H1 (cell line): ENCODE measurements at places on chromosomes 16 and 17. TPM values are rescaled to one million over a fixed set of nuclear protein-coding genes. Genes with fewer than 3 reads are reported as not detected.
A peak's percentile ranks its signal among the peaks of the same experiment; 100 is the strongest.

GRCh38 chr16:78244131-78244895, 144.9 kb downstream of the WWOX start:
- no peak for DNase-seq

DNA sequence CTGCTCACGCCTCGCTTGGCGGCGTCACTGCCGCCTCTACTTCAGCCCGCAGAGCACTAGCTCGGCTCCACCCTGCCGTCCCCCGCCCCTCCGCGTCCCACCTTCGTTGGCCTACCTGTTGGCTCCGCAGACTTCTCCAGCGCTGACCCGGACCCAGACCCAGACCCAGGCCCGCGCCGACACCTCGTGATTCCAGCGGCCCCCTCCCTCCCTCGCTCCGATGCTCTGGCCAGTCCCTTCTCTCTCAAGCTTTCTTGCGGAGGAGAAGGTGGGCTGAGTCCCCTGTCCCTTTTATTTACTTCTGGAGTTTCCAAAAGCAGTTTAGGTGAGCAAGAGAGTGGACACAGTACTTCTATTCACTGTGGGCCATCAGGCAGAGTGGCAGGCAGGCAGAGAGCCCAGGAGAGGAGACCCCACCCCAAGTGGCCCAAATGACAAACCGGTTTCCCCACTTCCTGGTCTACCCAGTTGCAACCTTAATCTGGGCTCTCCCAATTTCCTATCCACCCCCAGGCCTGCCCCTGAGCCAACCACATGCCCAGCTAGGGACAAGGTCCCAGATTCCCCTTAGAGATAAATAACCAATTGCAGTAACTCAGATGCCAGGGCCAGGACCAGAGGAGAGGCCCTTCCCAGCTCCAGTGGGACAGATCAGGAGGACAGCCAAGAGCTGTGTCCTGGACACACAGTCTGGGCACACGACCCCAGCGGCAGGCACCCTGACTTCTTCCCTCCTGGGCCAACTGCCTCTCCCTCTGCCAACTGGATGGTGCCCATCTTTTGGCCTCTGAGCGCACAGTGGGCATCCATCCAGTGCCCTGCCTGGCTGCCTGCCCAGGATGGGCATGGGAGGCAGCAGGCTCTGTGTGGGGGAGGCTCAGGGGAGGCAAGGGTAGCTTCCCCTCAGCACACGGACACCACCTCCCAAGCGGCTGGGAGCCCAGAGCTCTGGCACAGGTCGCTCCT, 1.2 kb upstream of the SRCIN1 start:
- DNase-seq = no peak

DNA sequence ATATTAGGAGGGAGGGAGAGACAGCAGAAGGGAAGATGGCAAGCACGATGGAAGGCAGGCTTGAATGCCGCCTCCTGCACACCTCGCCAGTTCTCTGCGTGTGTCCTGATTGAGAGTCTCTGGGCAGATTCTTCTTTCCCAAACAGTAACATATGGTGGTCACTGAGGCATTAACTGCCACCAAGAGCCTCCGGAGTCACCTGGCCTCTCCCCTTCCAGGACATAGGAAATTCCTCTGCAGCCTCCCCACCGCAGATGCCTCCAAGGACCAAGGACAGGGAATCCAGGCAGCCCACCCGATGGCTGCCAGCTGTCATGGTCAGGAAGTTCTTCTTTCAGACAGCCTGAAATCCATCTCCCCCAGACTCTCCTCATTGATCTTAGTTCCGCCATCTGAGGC, 149.3 kb downstream of the ENGASE start:
- no peak for DNase-seq

DNA sequence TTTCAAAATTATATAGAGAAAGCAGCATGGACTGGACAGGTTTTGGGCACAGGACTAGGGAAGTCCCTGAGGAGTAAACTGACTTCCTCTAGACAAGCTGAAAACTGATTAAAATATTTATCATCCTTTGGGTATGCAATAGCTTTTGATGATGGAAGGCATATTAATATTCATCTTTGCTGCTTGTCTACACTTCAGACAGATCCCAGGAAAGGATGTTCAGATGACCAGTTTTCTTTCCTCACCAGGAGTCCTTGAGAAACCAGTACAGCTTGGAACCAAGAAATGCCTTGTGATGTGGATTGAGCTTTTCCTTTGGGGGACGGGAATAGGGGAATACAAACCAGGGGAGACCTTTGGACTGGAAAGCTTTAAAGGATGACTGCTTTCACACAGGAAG, 195.5 kb downstream of the FTO start:
- no peak for DNase-seq

DNA sequence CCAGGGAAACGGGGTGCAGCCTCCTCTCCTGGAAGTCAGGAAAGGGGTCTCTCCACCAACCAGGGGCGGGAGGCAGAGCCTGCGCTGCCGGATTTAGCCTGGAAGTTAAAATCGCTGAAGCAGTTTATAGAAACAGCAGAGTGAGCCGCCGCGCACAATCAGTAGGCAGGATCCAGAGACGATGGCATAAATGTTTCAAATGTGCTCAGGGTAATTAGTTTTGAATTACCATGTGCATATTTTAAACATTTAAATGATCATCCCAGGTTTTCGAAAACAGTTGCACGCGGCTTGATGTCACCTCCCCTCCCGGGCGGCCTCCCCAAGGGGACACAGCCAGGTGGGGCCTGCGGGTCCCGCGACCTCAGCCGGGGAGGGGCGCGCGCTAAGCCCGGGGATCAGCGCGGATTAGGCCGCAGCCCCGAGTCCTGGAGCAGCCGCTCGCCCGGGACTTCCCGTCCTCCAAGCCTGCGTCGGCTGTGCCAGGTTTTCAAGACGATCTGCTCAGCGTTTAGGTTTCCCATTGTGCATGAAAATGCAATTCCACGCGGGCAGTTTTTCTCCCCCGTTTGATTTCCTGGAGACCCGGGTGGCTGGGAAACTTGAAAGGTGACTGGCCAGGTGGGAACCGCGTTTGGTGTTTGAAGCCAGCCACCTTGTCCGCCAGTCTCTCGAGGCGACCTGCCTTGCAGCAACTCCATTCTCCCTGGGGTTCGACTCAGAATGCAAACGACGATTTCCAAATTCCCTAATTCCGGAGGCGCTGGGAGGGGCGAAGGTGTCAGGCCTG, 78.3 kb downstream of the RPA1 start:
- DNase-seq = peak; percentile 77

- no peak for DNase-seq
Observed at GRCh38 chr16:1170076-1170418, 17.1 kb downstream of the CACNA1H start.

GRCh38 chr17:28267720-28268609, 51.0 kb upstream of the TMEM97 start:
- no peak for DNase-seq

GRCh38 chr17:2312736-2313135, 9.0 kb downstream of the SRR start:
- no peak for DNase-seq

DNA sequence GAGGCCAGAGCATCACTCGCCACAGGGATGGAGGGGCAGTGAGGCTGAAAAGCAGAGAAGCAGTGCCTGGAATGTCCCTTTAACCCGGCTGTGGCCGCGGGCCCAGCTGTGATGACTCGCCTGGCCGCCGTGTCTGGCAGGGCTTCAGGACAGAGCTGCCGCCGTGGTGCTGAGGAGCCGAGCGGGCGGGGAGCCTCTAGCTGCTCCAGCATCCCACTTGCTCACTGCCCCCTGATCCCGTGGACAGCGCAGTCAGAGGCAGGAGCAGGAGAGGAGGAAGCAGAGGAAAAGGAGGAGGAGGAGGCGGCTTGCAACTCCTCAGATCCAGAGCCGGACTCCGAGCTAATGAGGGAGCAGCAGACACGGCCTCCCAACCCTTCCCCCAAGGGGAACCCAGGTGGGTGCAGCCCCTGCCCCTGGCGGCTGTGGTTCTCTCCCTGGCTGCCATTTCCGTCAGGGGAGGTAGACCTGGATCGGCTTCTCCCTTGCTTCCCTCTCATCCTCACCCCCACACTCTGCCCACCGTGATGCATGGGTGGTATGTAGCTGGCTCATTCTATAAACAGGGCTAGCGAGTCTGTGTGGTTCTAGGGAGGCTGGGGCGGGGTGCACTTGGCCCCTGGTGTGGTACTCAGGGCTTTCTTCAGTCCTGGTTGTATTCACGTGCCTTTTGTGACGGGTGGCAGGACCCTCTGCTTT, 165.7 kb downstream of the CMIP start:
- DNase-seq = no peak

- no peak for DNase-seq
Observed at GRCh38 chr17:47875011-47875985, 20.7 kb upstream of the SP2 start.

- DNase-seq = no peak
Observed at GRCh38 chr17:29747660-29748059, 124.9 kb upstream of the CORO6 start.

DNA sequence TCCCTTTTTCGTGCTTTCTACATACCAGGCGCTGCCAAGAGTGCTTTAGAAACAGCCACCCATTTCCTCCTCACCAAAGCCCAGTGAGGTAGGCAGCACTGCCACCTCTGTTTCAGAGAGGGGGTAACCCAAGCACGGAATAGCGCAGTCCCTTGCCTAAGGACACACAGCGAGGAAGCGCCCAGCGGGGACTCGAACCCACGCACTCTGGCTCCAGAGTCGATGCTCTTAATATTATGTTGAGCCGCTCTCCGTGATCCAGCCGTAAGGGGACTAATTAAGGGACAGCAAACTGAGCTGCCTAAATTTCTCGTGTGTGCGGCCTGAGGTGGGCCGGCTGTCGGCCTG, 497 bp downstream of the CES1 start:
- DNase-seq = no peak

GRCh38 chr17:31750578-31750977, 108.5 kb downstream of the COPRS start:
- DNase-seq = no peak

DNA sequence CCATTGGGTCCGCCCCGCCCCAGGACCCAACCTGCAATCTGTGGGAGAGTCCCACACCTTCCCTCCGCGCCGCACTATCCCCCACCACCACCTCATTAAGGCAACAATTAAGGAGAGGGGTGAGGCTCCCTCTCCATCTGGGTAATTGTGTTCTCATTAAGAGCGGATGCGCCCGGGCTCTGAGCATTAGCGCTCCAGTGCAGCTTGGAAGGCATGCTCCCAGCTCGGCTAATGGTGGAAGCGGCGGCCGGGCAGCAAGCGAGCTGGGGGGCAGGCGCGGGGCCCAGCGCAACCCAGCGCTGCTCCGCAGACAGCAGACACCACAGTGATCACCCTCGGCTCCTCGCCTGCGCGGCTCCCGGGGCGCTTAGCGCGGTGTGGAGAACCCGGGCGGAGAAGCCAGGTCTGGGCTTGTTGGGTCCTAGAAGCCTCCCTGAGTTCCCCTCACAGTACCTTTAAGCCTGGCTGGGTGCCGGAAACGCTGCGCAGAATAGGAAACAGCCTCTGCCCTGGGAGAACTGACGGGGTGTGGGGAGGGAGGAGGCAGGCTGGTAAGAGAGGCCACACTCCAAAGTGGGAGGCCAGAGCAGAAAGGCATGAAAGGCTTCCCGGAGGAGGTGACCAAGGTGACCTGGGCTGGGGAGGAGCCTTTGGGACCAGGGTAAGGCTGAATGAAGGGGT, 6.4 kb downstream of the CBLN1 start:
- DNase-seq = peak; percentile 72

DNA sequence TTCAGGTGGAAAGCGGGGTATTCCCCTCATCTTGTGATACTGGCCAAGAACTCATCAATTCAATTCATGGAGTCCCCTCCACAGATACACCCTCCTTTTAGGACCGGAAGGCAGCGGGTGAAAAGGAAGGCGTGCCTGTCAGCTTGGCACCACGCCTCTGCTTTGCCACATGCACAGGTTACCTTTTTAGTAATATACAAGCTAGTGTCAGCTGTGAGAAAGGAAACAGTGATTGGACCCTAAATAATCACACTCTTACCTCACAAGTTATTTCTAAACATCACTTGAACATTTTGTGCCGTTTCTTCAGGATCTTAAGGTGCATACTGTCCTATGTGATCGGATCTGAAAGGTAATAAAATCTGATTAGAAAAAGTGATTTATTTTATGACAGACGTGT, 15.7 kb downstream of the ZDHHC7 start:
- no peak for DNase-seq

- no peak for DNase-seq
Observed at GRCh38 chr16:57235128-57236021, 9.7 kb upstream of the ARL2BP start.

GRCh38 chr17:61002316-61002736, 324.7 kb downstream of the BCAS3 start:
- DNase-seq = no peak

GRCh38 chr17:2852221-2852620, 56.0 kb downstream of the RAP1GAP2 start:
- no peak for DNase-seq

- no peak for DNase-seq
Observed at GRCh38 chr16:59635674-59636073, 901.6 kb upstream of the GOT2 start.

DNA sequence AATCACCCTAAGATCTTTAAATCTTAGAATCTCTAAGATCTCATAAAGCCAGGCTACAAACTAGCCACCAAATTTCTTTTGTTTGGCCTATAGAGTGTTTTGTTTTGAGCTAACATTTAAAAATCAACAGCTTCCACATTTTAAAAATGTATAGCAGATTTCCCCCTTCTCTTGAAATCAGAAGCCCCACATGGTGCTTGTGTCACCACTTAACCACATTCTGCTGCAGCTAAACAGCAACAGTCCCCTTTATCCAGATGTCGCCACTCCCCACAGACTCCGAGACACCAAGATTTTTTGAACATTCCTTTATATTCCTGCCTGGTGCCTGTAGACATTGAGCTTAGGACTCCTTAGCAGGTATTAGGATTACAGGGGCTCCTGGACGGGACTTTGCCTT, 16.0 kb downstream of the GUCY2D start:
- DNase-seq = no peak

DNA sequence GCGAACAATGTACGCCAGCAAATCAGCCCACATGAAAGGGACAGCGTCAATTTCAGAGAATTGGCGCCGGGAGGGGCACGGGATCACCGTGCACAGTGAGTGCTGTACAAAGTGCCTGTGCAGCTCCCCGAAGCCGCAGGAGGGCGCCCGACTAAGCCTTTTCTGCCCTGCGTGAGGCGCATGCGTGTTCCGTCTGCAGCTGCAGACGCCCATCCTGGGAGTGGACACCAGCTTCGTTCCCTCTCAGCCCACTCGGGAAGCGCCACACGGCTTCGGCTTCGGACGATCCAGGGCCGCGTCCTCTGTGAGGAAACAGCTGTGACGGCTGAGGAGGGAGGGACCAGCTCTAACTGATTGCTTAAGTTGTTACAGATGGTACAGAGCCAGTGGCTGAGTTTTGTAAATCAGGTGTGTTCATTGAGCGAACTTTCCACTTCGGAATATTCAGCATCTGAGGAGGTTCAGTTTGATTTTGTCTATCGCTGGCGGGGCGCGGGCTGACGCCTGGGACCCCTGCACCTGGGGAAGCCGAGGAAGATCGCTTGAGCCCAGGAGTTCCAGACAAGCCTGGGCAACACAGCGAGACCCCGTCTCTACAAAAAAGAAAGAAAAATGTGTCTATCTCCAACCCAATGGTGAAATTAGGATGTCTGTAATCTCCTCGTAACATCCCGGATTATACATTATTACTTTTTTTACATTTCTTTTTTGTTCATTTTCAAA, 15.4 kb upstream of the ZNF287 start:
- peak; percentile 96 for DNase-seq

The MPV17L gene
- 7.3 and 8.2 TPM in 2 replicates for total RNA-seq

The TMC7 gene
- total RNA-seq = 2.6 and 3.4 TPM in 2 replicates

The NPW gene
- 8.1 and 10.3 TPM in 2 replicates for total RNA-seq

The CES5A gene
- total RNA-seq = not detected in 2 replicates

The PRCD gene
- total RNA-seq = 1.4 and 2.1 TPM in 2 replicates

The KRTAP4-1 gene
- not detected in 2 replicates for total RNA-seq

The FBRS gene
- total RNA-seq = 12.9 and 13.9 TPM in 2 replicates
